ENCODE measurements at places on chromosomes 7 and 10.

GRCh38 chr10:106504536-106504935 lies 660.0 kb downstream of the SORCS1 start:
- no peak for DNase-seq

GRCh38 chr10:52319926-52320325 lies 5.8 kb downstream of the DKK1 start:
- no peak for DNase-seq

GRCh38 chr7:140767418-140767817 lies 70.9 kb downstream of the NDUFB2 start:
- no peak for DNase-seq

GRCh38 chr10:101061624-101062231 lies at the start of gene KAZALD1:
TSS of gene KAZALD1 (plus strand) at chr10:101061989. CDS start at chr10:101062593, 604 bp downstream.
- DNase-seq, result no peak

- no peak for DNase-seq
Measured at GRCh38 chr10:17453373-17454091, 863 bp downstream of the ST8SIA6 start.

DNA sequence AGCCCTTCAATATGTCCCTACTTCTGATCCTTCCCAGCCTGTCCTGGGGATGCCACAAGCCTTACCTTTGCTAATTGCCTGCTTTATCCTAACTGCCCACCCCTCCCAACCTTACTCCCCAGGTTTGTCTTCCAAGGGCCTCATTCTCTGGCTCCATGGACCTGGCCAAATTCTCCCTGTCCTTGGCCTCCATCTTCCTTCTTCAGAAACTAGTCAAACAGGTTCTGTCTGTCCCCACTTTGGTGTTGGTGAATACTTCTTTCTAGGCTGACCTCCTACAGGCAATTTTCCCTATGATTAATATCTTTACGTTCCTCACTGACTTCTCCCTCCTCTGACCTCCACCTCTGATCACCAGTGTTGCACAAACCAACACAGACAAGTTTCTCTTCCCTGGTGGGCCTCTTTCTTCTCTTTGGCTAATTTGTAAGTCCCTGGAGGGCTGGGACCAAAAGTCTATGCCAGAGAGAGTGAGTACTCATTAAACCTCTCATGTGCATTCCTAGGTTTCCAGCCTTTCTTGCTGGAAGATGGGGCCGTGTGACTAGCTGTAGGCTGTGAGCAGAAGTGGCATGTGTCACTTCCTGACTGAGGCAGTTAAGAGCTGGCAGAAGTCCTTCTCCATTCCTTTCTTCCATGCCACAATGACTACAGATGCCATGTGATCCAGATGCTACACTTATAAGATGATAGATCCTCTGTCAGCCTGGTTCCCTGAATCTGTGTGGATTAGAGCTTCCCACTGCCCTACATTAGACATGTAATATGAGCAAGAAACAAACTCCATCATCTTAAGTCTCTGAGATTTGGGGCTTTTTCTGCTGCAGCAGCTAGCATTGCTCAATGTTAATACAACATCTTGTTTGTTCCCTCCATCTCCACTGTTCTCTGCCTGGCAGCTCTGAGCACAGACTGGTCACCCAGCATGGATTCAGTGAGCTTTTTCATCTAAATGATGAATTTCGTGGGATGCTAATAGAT lies 382.7 kb downstream of the RPS24 start:
- DNase-seq, result no peak

DNA sequence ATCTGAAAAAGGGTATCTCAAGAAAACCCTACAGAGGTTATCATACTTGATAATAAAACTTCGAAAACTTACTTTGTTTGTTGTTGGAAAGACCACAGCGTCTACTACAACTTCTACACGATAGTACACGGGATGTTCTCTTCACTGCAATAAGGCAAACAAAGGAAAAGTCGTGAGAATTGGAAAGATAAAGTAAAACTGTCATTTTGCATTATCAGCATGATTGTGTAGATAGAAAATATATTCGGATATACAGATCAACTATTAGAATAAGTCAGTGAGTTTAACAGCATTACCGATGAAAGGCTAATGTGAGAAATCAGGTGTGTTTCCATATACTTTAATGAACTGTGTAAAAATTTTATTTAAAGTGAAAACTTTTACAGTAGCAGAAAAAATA lies 287.4 kb downstream of the KLF6 start:
- DNase-seq, result no peak

GRCh38 chr7:30479202-30480120 lies 877 bp upstream of the NOD1 start:
- DNase-seq, result no peak

DNA sequence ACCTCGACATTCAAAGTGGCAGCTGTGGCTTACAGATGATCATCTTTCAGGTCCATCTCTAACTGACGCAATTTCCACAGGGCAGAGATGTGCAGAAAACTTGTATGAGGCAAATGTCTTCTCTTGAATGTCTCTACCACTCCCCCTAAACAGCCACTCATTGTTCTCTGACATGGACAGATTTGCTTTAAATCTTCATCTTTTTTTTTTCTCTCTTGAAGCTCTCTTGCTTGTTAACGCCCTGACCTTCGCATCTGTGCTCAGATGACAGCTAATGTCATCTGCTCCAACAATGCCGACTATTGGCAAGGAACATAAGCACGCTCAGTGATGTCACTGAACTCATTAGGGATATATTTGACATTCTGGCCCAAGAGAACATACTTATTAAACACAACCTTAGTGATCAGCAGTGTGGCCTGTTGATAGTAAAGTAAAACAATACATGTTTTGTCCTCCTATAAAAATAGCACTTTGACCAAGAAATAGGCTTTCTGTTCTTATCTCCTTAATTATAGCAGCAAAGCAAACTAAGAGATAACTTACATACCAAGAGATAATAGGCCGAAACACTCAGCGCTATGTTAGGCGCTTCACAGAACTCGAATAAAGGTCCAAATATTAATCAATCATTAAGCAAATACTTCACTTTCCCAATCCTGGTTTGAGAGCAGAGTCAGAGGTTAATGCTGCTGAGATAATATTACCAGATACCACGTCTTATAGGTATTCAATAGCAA lies 583.5 kb downstream of the PARD3 start:
- DNase-seq, result no peak

GRCh38 chr10:132390170-132390920 lies 6.7 kb upstream of the PWWP2B start:
- no peak for DNase-seq

GRCh38 chr7:70415179-70415972 lies 716.6 kb upstream of the GALNT17 start:
- no peak for DNase-seq

DNA sequence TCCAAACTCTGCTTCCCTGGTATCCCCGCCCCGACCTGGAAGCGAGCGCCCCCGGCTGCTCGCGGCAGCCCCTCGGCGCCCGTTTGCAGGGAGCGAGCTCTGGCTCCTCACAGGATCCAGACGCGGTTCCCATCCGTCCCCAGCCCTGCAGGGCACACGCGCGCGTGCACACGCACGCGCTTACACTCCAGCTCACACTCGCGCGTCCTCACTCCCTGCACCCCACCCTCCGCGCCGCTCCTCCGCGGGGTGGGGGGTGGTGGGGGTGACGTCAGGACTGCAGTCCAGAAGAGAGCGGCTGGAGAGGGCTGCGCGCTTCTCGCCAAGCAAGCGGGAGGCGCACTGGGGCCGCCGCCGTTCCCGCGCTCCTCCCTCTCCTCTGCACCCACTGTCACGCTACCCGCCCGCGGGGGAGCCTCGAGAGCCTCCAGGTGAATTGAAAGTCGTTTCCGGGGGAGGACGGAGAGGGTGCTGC lies 255.6 kb downstream of the OTUD1 start:
- DNase-seq, result no peak

DNA sequence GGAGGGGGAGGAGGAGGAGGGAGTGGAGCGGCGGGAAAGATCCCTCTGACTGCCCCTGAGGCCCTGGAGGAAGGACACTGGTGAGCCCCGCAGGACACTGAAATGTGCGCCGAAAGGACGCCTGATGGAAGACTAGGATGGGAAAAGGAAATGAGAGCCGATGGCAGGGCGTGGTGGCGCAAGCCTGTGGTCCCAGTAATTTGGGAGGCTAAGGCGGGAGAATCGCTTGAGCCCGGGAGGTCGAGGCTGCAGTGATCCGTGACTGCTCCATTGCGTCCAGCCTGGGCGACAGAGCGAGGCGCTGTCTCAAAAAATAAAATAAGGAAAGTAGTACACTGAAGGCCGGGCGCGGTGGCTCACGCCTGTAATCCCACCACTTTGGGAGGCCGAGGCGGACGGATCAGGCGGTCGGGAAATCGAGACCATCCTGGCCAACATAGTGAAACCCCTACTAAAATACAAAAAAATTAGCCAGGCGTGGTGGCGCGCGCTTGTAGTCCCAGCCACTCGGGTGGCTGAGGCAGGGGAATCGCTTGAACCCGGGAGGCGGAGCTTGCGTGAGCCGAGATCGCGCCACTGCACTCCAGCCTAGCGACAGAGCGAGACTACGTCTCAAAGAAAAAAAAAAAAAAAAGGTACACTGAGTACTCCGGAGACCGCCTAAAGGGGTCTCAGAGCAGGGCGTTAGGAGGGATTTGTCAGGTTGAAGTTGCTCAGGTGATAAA lies 561 bp upstream of the HNRNPF start:
- DNase-seq, result no peak

- no peak for DNase-seq
Measured at GRCh38 chr10:16646181-16647059, 124.7 kb upstream of the C1QL3 start.

- no peak for DNase-seq
Measured at GRCh38 chr10:85060944-85061343, 732.6 kb downstream of the CCSER2 start.

DNA sequence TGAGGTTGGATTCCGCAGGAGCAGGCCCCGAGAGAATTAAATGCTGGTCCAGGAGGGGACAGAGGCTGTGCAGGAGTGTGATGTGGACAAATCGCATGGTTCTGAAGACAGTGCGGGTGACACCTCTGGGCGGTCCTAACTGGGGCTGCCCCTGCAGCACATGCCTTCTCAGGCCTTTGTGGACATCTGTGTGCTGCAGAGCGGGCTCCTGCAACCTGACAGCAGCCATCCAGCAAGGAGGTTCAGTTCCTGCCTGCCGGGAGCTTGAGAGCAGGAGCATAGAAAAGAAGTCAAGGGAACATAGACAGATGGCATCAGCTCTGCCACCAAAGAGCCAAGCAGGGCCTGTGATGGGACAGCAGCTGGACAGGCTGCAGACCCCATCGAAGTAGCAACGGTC lies 135.9 kb upstream of the PPP2R2D start:
- no peak for DNase-seq

GRCh38 chr7:105246679-105247078 lies 142.0 kb downstream of the SRPK2 start:
- DNase-seq, result no peak

DNA sequence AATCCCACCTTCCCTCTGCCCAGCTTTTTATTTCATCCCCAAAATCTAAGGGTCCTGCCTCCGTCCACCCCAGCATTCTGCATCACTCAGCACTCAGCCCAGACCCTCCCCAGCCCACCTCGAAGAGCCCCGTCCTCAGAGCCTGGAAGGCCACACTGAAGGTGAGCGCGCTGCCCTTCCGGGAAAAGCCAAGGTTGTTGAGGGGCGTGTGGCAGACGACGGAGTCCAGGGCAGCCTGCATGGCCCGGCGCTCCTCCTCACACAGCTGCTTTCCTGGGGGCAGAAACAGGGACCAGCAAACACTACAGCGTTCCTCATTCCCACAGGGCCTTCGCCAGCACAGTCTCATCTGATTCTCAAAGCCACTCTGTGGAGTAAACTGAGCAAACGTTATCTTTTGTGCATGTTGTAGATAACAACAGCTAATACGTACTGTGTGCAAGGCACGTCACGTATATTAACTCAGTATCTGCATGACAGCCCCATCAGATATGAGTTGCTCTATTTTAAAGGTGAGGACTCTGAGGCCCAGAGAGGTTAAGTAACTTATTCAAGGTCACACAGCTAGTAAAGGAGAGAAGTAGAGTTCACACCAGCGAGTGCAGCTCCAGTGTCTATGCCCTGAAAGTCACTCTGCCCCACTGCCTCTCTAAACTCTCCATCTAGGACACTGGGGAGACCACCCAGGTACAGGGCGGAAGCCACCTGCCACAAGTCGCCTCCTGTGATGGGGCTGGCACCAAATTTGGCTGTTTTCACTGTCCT lies 2.8 kb downstream of the TRAPPC14 start:
- no peak for DNase-seq
